ENCODE measurements at places on chromosomes 13 and 19. TPM values are rescaled to one million over a fixed set of nuclear protein-coding genes. Genes with fewer than 3 reads are reported as not detected.

Gene ZNF614
- total RNA-seq: 6.4 TPM

Gene CEACAM16
- not detected for total RNA-seq

DNA sequence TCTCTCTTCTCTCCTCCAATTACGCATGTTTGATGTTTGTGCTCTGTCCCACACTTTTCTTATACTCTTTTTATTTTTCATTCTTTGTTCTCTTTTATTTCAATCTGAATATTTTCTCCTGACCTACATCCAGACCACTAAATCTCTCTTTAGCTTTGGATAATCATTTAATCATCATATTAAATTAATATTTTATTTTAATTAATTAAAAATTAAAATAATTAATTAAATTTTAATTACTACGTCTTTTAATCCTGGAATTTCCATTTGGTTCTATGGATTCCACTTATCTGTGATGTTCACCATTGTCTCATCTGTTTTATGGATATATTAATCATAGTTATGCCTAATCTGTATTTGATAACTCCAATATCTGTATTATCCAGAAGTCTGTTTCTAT lies 62.4 kb downstream of the SPACA7 start:
- no peak for DNase-seq

GRCh38 chr13:23504180-23504579 lies 66.0 kb upstream of the TNFRSF19 start:
- DNase-seq: no peak

DNA sequence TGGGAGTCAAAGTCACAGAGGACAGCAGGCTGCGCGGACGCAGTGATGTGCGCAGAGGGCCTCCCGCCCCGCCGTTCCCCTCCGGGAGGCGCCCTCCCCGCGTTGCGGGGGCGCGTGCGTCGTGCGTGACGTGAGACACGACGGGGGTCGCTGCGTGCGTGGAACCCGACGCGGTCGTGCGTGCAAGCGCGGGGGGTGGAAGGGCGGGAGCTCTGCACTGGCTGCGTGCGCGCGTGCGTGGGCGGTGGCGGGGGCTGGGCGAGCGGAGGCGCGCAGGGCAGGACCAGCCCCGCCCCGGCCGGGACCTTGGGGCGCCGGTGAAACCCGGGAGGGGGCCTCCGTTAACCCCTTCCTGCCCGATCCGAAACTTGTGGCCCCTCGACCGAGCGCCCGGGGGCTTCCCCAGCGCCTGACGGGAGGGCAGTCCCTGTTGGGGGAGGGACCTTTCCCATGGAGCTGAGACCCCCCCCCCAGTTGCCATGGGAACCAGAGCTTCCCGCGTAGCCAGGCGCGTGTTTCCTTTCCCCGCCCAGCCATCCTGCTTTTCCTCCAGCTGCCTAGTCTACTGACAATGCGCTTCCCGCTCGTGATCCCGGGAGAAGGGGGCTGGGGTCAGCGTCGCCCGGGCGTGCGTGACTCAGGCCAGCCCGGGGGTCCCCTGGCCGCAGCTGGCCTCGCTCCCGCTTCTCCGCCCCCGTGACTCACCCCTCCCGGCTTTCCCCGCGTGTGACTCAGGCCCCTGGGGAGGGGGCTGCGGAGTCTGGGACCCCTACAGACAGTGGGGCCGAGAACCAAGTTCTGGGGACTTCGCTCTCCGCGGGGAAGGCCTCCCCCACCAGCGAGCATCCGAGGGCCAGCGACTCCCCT lies 7.3 kb upstream of the HOOK2 start:
- DNase-seq: peak; percentile 80

DNA sequence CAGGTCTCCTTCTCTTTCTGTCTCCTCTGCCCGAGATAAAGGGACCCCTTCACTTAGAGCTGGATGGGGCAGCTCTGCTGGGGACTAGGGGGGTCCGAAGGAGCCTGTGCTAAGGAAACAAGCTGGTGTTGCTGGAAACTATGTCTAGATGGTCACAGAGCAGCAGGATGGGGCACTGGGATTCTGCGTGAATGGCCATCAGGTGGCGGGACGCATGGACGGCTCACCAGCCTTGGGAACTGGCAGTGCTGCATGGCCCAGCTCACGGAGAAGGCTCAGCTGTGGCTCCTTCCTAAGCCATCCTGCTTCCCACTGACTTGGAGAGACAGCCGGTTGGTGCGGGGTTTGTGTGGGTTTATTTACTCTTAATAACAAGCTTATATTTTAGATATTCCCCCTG lies 411.8 kb downstream of the ZNF536 start:
- DNase-seq: no peak

Gene SOX1
- 0.10 TPM for total RNA-seq

DNA sequence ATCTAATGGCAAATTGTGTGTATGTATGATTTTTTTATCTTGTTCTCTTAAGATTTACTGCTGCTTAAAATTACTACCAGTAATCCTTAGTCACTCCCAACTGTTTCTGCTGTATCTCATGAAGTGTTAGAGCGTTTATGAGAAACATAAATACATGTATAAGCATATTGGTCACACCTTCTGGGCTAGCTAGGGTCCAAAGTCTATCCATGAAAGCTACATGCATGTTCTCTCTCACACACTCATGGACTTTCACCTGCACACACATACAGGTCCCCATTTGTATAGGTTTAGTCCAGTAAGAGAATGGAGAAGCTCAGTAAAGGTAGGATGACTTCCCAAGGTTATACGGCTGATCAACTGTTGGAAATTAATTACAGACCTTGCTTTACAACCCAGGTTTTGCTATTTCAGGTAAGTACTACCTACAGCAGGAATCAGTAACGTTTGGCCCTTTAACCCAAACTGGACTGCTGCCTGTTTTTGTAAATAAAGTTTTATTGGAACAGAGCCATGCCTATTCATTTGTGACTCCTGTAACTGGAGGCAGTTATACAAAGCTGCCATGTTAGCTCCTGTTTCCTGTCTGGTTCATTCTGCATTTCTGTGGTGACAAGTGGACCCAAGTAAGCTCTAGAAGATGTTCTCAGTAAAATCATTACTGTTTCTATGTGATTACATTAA lies 15.3 kb downstream of the METTL21C start:
- DNase-seq: no peak

- no peak for DNase-seq
Measured at GRCh38 chr19:3770136-3770999, 1.7 kb downstream of the RAX2 start.

DNA sequence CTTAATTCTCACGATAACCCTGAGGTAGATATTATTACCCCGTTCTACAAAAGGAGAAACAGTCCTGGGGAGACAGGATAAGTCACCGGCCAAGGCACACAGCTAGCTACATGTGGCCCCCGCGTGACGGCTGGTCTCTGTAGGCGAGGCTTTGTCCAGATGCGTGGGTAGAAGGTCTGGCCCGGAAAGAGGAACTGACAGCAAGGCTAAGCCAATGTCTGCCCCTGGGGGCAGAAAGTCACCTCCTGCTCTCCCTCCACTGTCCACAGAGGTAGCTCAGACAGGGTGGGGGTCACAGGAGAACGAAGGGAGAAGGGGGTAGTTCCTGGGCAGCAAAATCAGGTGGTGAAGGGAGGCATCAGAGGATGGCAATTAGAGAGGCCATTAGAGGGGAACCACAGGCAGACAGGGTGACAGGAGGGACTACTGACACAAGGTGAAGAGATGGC lies 1.8 kb downstream of the APOC4 start:
- DNase-seq: peak; percentile 90

- DNase-seq: no peak
Measured at GRCh38 chr13:37338726-37339385, 233.4 kb upstream of the CSNK1A1L start.

- no peak for DNase-seq
Measured at GRCh38 chr19:7902796-7903243, 857 bp upstream of the MAP2K7 start.

GRCh38 chr13:103229674-103230073 lies 163.5 kb upstream of the SLC10A2 start:
- no peak for DNase-seq

Gene CABP5
- total RNA-seq: not detected

DNA sequence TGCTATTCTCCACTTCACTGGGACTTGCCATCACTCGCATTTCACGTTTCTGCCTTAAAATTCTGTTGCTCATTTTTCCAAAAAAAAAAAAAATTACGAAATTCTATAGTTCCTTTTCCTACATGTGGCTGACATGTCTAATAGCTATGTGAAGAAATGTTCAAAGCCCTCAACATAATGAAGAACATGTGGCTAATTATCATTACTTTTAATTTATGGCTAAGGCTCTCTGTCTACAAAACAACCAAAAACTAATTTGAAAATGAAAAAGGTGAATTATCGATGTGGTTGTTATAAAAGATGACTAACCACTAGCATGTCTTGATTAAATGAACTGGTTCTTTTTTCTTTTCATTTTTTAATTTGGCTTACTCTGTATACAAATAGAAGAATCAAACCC lies 940.0 kb downstream of the EFNB2 start:
- no peak for DNase-seq

DNA sequence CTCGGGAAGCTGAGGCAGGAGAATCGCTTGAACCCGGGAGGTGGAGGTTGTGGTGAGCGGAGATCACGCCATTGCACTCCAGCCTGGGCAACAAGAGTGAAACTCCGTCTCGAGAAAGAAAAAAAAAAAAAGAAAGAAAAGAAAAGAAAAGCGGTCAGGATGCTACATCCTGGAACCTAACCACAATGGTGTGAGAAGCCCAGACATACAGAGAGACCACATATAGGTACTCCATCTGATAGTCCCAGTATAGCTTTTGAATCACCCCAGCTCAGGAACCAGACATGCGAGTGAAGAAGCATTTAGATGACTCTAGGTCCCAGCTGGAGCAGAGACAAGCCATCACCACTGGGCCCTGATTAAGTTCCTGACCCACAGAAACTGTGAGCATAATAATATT lies 3.2 kb downstream of the IFNL1 start:
- DNase-seq: no peak
